EL (cell line): ENCODE measurements at places on chromosomes 6 and 20.

- DNase-seq, result no peak
Measured at GRCh38 chr6:34587851-34588250, 31.7 kb upstream of the SPDEF start.

DNA sequence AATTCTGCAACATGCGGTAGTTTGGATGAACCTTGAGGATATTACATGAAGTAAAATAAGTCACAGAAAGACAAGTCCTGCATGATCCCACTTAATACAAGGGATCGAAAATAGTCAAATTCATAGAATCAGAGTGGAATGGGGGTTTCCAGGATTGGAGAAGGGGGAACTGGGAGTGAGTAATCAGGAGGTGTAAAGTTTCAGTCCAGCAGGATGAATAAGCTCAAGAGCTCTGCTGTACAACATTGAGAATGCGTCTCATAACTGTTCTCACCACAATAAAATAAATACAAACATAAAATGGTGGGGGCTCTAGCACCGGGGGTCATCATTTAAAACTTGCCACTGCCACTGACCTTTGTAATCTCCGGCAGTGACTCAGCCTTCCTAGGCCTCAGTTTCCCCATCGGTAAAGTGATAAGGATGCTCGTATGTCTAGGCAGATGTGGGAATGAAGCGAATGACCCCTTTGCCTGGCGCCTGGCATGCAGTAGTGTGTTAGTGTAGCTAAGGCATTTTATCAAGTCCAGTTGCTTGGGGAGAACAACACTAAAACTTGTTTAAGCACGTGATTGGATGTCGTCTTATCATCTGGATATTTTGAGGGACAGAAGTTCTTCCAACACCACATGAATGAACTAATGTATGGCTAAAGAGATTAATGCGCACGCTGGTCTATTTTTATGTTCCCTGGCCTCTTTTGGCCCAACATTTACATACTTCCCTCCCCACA, 421.1 kb downstream of the QKI start:
- DNase-seq, result no peak

DNA sequence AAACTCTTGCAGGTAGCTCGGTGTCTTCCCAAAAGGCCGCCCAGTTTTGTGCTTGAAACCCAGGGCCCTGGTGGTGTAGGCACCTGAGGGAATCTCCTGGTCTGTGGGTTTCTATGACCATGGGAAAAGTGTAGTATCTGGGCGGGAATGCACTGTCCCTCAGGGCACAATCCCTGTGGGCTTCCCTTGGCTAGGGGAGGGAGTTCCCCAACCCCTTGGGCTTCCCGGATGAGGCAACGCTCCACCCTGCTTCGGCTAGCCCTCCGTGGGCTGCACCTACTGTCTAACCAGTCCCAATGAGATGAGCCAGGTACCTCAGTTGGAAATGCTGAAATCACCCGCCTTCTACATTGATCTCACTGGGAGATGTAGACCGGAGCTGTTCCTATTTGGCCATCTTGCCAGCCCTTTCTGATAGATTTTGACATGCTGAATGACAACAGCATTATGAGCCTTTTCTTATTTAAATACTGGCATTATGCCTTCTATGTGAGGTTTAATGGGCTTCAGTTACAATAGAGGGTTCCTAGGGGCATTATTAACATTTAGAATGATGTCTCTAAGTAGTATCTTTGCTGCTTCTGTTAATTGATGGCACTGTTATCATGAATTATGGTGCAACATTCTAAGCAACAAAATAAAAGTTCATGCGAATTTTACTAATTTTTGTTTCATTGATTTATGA, 133.7 kb upstream of the FLRT3 start:
- DNase-seq, result no peak

DNA sequence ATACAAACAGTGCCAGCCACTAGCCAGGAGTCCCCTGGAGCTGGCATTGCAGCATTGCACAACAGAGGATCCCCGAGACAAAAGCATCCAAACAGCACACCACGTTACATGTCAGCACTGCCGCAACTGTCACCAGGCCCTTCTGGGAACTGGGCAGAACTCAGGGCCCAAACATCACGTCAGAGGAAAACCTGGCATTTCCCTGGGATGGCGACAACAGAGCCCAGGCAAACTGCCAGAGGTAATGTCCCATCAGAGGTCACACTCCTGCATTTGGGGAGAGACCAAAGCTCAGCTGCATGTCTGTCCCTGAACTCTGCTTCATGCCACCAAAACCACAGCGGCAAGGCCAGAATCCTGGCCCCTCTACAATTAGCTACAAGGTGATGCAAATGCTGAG, 36.3 kb downstream of the PPP1R3G start:
- DNase-seq, result no peak

- DNase-seq, result peak; percentile 53
Measured at GRCh38 chr6:28401172-28401571, 1.6 kb upstream of the ZSCAN12 start.

DNA sequence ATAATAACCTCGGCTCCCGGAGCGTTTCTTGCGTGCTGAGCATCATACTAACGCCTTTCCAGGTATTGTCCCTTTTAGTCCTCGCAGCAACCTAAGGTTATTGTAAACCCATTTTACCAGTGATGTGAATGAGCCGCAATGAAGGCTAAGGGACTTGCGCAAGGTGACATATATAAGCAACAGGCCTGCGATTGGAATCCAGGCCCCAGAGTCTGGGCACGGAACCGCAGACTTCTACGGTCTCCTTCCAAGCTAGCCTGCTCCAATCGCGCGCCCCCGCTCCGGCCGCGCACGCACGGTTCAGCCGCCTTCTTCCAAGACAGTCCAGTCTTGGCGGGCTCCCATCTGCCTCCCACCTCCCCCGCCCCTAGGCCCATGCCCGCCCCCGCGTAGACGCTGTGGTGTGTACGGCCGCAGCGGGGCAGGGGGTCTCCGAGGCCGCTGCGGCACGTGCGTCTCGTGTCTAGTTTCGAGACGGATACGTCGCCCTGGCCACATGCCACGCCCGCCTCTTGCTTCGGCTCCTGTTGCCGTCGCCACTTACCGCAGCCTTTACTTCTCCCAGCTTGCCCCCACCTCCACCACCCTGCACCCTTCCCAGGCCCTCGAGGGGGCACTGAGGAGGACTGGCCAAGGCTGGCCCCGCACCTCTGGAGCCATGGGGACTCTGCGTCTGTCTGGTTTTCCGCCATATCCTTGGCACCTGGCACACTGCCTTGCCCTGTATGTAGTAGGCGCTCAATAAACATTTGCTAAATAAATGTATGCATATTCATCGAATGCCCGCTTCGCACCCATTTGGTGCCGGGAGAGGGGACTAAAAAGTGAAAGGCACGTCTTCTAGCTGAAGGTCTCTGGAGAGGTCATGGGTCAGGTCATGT, 855 bp upstream of the GFOD1 start:
- peak; percentile 47 for DNase-seq
